ENCODE measurements at places on chromosomes 12 and 14. TPM values are rescaled to one million over a fixed set of nuclear protein-coding genes. Genes with fewer than 3 reads are reported as not detected.

SDSL gene
- 0.46 TPM for total RNA-seq

CNTN1 gene
- total RNA-seq: not detected

CMTM5 gene
- total RNA-seq: not detected

DNA sequence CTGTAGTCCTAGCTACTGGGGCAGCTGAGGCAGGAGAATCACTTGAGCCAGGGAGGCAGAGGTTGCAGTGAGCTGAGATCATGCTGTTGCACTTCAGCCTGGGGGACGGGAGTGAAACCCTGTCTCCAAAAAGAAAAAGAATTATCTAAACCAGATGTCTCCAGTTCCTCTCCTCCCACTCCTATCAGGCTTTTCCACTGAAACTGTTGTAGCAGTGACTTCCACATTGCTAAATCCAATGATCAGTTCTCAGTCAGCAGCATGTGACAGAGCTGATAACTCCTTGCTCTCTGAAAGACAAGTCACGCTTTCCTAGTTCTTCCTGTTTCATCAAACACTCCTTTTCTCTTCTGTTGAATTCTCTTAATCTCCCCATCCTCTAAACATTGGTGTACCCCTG lies 8.6 kb downstream of the SLC38A6 start:
- H3K4me1 ChIP-seq: no peaks in the 10 kb centered on the region
- DNase-seq: no peak
- H3K27ac ChIP-seq: no peak overlapping the region
- H3K36me3 ChIP-seq: peaks cover 5% of the 10 kb centered on the region

MRPL52 gene
- 173 TPM for total RNA-seq

GRCh38 chr12:75836533-75836932 lies 195.0 kb downstream of the PHLDA1 start:
- H3K4me3 ChIP-seq: no peak overlapping the region
- H3K4me1 ChIP-seq: peaks cover 1% of the 10 kb centered on the region
- DNase-seq: no peak
- H3K27me3 ChIP-seq: peaks cover 20% of the 10 kb centered on the region
- no peak overlapping the region for H3K27ac ChIP-seq
- H3K36me3 ChIP-seq: no peaks in the 10 kb centered on the region

ZDHHC22 gene
- not detected for total RNA-seq

- DNase-seq: no peak
- peaks cover 30% of the 10 kb centered on the region for H3K27me3 ChIP-seq
- H3K27ac ChIP-seq: no peak overlapping the region
- no peak overlapping the region for H3K4me3 ChIP-seq
- H3K36me3 ChIP-seq: no peaks in the 10 kb centered on the region
- H3K4me1 ChIP-seq: peaks cover 5% of the 10 kb centered on the region
Measured at GRCh38 chr14:100655741-100656085, 68.5 kb upstream of the BEGAIN start.

Data from activated T-helper 2 cell treated with anti-CD3 and anti-CD28 coated beads, Interferon-gamma antibody, Interleukin-2, Interleukin-4, amounts not matched to agents 10 μg/mL and 5 μg/mL and 100 μg/mL, durations not matched to agents 14 hours and 24 hours and 36 hours (primary cell).